ENCODE measurements at places on chromosomes 13 and 19.

GRCh38 chr13:95295026-95295425, 6.2 kb downstream of the ABCC4 start:
- no peak for DNase-seq

- DNase-seq = no peak
Observed at GRCh38 chr13:36212789-36213188, 1.6 kb downstream of the SOHLH2 start.

DNA sequence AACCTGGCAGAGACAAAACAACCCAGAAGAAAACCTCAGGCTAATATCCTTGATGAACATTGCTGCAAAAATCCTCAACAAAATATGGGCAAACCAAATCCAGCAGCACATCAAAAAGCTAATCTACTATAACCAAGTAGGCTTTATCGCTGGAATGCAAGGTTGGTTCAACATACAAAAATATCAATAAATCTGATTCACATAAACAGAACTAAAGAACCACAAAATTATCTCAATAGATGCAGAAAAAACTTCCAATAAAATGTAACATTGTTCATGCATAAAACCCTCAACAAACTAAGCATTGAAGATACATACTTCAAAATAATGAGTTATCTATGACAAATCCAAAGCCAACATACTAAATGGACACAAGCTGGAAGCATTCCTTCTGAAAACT, 8.8 kb downstream of the ZNF724 start:
- no peak for DNase-seq

DNA sequence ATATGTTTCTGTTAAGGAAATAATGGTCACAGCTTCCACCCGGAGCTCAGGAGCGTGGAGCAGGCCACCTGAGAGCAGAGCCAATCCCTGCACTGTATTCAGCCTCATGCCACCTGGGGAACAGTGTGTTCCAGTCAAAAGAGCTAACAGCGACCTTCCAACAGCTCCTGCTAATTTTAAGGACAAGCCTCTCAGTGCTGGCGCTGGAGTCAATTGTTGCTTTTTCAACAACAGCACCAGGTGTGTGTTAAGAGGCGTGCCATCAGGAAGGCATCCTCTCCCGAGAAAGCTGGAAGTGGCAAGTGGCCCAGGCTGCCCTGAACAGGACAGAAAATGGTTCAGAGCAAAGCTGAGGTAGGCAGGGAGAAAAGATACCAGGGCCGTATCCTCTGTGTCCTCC, 102.0 kb downstream of the CACNA1A start:
- DNase-seq = no peak

DNA sequence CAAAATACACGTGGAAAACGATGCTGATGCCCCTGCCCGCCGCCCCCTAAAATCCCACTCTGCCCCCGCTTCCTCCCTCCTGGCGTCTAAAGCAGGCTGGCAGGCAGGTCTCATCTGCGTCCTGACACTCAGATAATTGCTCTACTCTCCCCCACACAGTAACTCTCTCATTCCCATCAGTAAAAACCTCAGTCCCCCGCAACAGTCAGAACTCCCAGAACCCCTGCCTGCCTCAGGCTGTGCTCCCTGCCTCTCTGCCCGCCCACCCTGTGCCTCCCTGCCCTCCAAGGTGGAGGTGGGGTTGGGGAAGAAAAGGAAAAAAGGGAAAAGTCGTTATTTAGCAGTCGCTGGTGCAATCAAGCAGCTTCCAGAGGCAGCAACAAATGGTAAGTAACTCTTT, 473.7 kb downstream of the EFNB2 start:
- no peak for DNase-seq

GRCh38 chr13:56271686-56272085, 869.0 kb upstream of the PRR20A start:
- DNase-seq = no peak

DNA sequence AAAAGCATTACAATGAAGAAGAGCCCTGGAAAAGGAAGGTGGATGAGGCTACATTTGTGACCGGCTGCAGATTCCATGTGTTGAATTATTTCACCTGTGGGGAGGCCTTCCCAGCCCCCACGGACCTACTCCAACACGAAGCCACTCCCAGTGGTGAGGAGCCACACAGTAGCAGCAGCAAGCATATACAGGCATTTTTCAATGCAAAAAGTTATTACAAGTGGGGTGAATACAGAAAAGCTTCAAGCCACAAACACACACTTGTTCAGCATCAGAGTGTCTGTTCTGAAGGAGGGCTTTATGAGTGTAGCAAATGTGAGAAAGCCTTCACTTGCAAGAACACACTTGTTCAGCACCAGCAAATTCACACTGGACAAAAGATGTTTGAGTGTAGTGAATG, 5.0 kb downstream of the ZNF551 start:
- no peak for DNase-seq

DNA sequence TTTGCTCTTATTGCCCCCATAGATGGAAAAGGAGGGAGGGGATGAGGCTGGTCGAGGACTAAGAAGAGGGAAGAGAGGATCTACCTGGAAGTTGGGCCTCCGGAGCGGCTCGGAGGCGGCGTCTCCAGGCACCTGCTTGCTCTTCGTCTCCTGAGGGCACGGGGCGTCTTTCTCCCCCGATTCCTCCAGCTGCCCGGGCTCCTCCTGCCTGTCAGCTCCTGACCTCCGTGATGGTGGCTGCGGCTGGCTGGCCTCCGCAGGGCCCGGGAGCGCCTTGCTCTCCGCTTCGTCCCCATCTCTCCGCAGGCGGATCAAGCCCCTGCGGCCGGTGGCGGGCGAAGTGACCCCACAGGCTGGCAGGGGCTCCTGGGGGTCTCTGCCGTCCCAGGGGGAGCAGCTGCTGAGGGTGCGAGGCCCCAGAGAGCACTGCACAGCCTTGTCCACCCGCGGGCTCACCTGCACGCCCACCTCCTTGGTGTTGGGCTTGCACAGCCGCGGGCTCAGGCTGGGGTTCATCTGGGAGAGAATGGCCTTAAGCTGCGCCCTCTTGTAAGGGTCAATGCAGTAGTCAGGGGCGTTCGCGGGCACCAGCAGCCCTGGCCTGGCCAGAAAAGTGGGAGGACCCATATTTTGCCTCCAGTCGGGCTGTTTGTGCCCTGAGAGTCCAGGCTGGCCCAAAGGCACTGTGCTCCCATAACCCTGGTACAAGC, 3.8 kb downstream of the ZAR1L start:
- no peak for DNase-seq

- no peak for DNase-seq
Observed at GRCh38 chr19:44496711-44497110, 3.6 kb downstream of the ZNF180 start.

DNA sequence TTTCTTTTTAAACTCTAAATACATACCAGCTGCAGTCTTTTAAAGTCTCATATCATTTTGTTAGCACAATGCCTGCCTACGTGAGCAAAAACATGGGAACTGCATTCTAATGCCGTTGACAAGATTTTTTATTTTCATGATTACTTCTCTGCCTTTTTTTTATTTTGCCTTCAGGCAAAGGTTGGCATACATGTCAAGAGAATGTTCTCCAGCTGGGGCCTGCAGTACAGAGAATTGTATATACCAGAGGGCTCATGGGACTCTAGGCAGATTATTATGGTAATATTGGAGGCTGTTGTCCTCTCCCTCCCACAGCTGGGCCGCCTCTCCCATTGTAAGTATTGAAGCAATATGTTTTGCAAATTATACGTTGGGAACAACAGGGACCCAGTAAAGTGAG, 53.9 kb upstream of the OBI1 start:
- DNase-seq = no peak

DNA sequence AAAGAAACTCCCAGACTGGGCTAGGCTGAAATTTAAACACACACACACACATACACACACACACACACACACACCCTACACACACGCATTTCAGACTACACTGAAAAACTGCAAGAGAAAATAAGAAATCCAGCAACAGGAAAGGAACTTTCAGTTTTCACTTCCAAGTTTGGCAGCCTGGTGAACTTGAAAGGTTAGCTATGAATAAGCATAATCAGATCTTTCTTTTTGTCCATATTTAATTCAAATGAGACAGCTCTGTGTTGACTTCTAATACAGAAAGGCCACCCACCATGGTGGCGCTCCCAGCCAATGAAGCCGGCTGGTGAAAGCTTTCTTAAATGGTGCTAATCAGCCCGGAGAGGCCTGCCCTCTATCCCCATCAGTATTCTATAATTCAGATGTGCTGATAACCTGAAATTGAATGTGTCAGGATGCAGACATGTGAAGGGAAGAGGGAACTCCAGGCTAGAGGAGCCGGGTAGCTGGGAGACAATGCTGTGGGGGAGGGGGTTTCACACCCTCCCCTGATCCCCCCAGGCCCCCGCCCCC, 108.3 kb upstream of the ZNF536 start:
- DNase-seq = no peak
